ENCODE measurements at places on chromosomes 1 and 21. TPM values are rescaled to one million over a fixed set of nuclear protein-coding genes. Genes with fewer than 3 reads are reported as not detected.

The POLR3GL gene
- 22.2 TPM for total RNA-seq

The NR5A2 gene
- not detected for total RNA-seq

The KIF17 gene
- not detected for total RNA-seq

The PLPPR5 gene
- not detected for total RNA-seq

The ANGPTL1 gene
- not detected for total RNA-seq
